GM12878 (cell line): ENCODE measurements at places on chromosomes 3 and 15. TPM values are rescaled to one million over a fixed set of nuclear protein-coding genes. Genes with fewer than 3 reads are reported as not detected.

The TFRC gene
- total RNA-seq, result 356 and 373 TPM in 2 replicates

The OR5K2 gene
- total RNA-seq, result not detected in 2 replicates

The CFAP161 gene
- total RNA-seq, result not detected in 2 replicates

The MAP6D1 gene
- total RNA-seq, result 1.5 and 2.1 TPM in 2 replicates

The KIF15 gene
- total RNA-seq, result 25.7 and 29.3 TPM in 2 replicates

The USP50 gene
- not detected in 2 replicates for total RNA-seq

The ROPN1 gene
- total RNA-seq, result not detected in 2 replicates

The GOLGA8G gene
- total RNA-seq, result not detected in 2 replicates

The FMN1 gene
- 0.05 TPM in 2 replicates for total RNA-seq
